ENCODE measurements at places on chromosomes 6 and 20.

GRCh38 chr6:14144678-14145113 is 27.1 kb downstream of the CD83 start:
- DNase-seq, result peak; percentile 69

GRCh38 chr6:169575365-169575764 is 126.5 kb downstream of the WDR27 start:
- DNase-seq, result no peak

GRCh38 chr6:10237298-10238038 is 177.4 kb downstream of the TFAP2A start:
- no peak for DNase-seq

- DNase-seq, result no peak
Observed at GRCh38 chr20:52261792-52262191, 70.2 kb upstream of the ZFP64 start.

GRCh38 chr20:41560970-41561369 is 57.2 kb downstream of the CHD6 start:
- no peak for DNase-seq

- no peak for DNase-seq
Observed at GRCh38 chr6:147347882-147348575, 143.8 kb downstream of the STXBP5 start.

Measured in CD4-positive, alpha-beta T cell treated with Interleukin-15 for 1 hour (primary cell).